ENCODE measurements at places on chromosomes 3 and 15. TPM values are rescaled to one million over a fixed set of nuclear protein-coding genes. Genes with fewer than 3 reads are reported as not detected.
A peak's percentile ranks its signal among the peaks of the same experiment; 100 is the strongest.

The AHSG gene
- not detected for total RNA-seq

DNA sequence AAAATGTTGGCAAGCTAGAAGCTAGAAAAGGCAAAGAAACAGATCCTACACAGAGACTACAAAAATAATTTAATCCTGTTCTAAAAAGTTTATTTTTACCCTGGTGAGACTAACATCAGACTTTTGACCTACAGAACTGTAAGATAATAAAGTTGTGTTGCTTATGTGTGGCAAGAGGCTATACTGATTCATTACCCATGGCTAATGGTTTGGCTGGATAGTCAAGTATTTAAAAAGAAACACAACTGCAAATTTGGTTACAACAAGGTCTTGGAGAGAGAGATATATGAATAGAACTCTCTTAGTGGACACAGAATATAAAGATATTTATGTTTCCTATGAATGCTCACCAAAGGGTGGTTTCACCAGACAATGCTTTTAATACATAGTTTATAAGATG, 364.2 kb upstream of the PLSCR5 start:
- DNase-seq: no peak

DNA sequence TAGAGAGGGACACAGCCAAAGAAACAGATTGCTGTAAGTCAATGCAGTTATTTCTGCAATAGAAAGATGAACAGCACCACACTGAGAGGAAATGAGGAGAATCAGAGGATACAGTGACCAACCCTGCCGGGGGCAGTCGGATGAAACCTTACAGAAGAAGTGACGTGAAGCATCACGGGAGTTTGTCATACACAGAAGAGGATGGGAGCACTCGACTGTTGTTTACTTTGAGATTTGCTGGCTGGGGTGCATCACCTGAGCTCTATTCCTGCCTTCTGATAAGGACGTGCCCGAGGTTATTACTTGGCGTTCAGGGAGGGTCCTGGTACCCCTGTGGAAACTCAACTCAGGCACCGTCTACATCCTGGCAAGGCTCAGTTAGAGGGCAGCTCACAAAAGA, 45.4 kb downstream of the MAGEF1 start:
- no peak for DNase-seq

The GPR62 gene
- total RNA-seq: not detected

DNA sequence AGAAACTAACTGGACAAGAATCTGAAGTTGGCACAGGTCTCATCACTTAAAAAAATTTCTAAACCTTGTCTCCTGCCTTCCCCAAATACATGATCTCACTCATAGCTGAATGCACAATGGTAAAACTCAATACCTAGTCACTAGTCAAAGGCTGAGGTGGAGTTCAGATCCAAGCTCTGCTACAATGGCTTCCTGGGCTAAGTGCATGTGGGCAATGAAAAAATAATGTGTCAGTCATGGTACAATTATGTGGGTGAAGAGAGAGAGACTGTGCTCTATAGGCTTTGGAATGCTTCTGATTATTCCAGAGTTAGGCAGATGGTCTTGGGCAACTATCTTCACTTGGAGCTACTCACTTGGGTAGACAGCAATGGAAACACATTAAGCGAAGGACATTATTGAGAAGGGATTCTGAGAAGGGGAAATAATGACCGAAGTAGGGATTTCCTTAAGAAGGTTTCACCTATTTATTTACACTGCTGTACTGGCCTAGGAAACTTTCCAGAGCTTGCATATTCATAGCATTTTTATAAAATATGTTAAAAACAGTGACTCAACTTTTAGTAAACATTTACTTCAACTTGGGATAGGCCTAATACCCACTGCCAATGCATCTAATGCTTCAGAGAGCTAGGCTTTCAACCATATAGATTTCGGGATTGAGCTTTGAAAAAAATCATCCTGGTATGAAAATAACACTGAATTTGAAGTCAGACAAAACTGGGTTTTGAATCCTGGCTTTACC, 58.7 kb upstream of the PLXND1 start:
- DNase-seq: no peak

GRCh38 chr15:38886315-38887163, 321.9 kb upstream of the RASGRP1 start:
- DNase-seq: no peak

- peak; percentile 76 for DNase-seq
Observed at GRCh38 chr3:97821287-97821773, 481 bp upstream of the CRYBG3 start.

The CNTN3 gene
- not detected for total RNA-seq

DNA sequence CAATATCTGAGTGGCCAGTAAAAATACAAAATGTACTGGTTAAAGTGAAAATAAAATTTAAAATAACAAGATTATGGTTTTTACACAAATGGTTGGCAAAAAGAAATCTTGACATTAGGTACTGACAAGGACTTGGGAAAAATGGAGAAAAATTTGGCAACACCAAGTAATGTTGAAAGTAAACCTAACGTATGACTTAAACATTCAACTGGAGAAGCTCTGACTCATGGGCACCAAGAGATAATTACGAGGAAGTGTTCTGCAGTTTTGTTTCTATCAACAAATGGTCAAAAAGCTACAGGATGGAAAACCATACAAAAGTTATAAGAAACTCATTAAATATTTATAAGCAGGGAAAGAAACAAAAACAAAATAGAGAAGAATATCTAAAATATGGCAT, 177.7 kb downstream of the ZNF385D start:
- DNase-seq: no peak

All from activated CD8-positive, alpha-beta memory T cell treated with anti-CD3 and anti-CD28 coated beads, Interleukin-2, amount 10 ng/mL, durations not matched to agents 7 days and 5 days (primary cell).